Liver (tissue), 10 donors: ENCODE measurements at places on chromosomes 3 and 15. TPM values are rescaled to one million over a fixed set of nuclear protein-coding genes. Genes with fewer than 3 reads are reported as not detected.

The COL7A1 gene
- total RNA-seq, result 0.84 TPM

The B3GNT5 gene
- total RNA-seq, result 0.84 TPM

The PRKCD gene
- 7.3 TPM for total RNA-seq

GRCh38 chr3:49005303-49005680, 1.9 kb upstream of the WDR6 start:
- H3K27ac ChIP-seq, result no peak overlapping the region
- H3K27me3 ChIP-seq, result no peaks in the 10 kb centered on the region
- H3K4me1 ChIP-seq, result peaks cover 15% of the 10 kb centered on the region
- no peak overlapping the region for H3K4me3 ChIP-seq

DNA sequence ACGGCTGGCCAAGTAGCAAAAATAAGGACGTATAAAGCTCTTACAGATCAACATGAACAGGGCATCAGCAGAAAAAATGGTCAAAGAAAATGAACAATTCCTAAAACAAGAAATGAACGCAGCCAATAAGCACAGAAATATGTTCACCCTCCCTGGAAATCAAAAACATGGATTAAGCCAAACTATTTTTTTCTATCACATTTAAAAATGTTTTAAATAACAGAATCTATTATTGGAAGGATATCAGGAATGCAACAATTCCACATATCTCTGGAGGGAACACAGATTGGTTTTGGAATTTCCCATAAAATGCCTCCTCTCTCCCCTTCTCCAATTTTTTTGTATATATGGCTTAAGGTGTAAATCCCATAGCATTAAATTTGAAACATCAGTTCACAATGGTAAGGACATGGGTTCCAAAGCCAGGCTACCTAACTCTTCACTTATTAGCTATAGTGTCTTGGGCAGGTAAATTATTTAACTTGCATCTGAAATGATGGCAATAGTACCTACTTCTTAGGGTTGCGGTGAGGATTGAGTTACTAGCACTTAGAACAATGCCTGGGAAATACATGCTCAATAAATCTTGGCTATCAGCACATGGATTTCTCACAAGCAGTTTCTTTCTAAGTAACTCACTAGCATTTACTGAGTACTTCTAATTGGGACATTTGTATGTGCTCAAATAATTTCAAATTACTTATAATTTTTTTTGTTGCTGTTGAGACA, 10.1 kb downstream of the UACA start:
- no peaks in the 10 kb centered on the region for H3K36me3 ChIP-seq
- no peaks in the 10 kb centered on the region for H3K4me1 ChIP-seq
- no peak for DNase-seq
- no peak overlapping the region for H3K27ac ChIP-seq

DNA sequence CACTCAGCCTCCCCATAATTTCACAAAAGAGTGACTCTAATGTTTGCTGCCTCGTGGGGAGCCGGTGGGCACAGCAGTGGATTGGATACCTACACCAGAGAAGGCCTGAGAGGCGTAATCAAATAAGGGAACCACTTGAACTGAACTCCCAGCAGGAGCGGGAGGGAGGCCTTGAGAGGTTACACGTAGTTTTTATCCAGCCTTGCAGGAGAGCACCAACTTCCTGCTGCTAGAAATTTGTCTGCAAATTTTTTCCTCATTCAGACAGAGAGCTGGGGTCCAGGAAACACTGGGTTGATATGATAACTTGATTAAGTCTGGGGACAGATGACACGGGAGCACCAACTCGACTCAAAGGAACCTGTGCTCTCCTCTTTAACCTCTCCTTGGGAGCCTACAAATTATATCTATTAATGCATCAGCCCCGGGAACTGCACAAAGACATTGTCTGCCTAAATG, 69.8 kb downstream of the HES1 start:
- no peaks in the 10 kb centered on the region for H3K4me1 ChIP-seq
- no peak overlapping the region for H3K4me3 ChIP-seq
- no peaks in the 10 kb centered on the region for H3K27me3 ChIP-seq
- H3K36me3 ChIP-seq, result no peaks in the 10 kb centered on the region
- H3K27ac ChIP-seq, result no peak overlapping the region
- DNase-seq, result no peak
